Adipocyte (in vitro differentiated cells): ENCODE measurements at places on chromosomes 4 and X.

- peak; percentile 66 for DNase-seq
Measured at GRCh38 chrX:42755815-42756214, 22.1 kb downstream of the PPP1R2C start.

GRCh38 chr4:106096454-106096853 is 201.2 kb downstream of the NPNT start:
- DNase-seq = no peak

DNA sequence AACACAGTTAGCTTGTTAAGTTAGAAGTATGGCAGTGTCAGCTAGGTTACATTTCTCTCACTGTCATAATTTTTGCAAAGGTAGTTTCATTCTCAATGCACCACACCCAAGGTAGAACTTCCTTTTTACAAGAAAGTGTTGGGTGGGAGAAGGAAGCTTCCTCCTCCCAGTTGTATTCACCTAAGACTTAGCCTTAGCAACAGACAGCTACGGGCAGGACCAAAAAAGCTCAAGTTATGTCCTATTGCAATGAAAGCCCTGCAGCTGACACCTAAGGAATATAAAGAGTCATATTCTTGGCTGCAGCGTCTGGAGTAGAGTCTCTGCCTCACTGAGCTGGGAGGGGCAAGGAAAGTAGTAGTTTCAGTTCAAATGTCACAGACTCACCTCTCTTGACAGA is 25.1 kb upstream of the PRDM8 start:
- no peak for DNase-seq

GRCh38 chr4:8473920-8474590 is 33.5 kb downstream of the TRMT44 start:
- no peak for DNase-seq

GRCh38 chr4:132297346-132297745 is 851.7 kb upstream of the PCDH10 start:
- peak; percentile 49 for DNase-seq

- no peak for DNase-seq
Measured at GRCh38 chrX:11611965-11612364, 53.8 kb downstream of the ARHGAP6 start.

- DNase-seq = no peak
Measured at GRCh38 chrX:51395810-51396728, 63.4 kb downstream of the NUDT10 start.

DNA sequence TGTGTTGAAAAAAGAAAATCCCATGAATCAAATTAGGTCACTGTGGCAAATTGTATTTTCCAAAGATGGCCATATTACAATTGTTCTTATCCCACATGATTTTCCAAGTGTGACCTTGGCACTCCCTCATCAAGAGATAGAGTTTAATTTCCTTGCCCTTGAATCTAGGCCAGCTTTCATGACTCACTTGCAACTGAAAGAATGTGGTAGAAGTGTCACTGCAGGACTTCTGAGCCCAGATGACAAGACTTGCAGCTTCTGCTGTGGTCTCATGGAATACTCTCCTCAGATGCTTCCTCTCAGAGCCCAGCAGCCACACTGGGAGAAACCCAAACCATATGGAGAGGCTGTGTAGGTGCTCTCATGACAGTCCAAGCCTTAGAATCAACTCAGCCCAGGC is 139.0 kb downstream of the ADAMTS3 start:
- no peak for DNase-seq

DNA sequence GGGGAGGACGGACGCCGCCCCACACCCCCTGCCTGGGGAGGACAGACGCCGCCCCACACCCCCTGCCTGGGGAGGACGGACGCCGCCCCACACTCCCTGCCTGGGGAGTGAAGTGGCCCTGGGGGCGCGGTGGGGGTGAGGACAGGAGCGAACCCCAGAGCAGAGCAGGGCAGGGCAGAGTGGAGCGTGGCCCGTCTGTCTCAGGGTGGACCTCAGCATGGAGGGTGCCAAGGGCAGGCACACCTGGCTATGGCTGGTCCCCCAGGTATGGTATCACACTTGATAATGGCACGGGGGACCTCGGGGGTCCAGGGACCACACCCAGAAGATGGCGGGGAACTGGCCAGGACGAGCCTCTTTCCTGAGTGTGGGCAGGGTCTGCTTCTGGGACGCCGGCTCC is 9.6 kb downstream of the LRPAP1 start:
- DNase-seq = no peak

- no peak for DNase-seq
Measured at GRCh38 chrX:105109936-105110335, 110.6 kb downstream of the TEX13A start.

- peak; percentile 84 for DNase-seq
Measured at GRCh38 chr4:109998867-109999584, 86.3 kb downstream of the EGF start.

GRCh38 chrX:21153503-21153902 is 220.7 kb upstream of the CNKSR2 start:
- no peak for DNase-seq

GRCh38 chrX:374596-374995 is 12.1 kb downstream of the PPP2R3B start:
- peak; percentile 37 for DNase-seq

DNA sequence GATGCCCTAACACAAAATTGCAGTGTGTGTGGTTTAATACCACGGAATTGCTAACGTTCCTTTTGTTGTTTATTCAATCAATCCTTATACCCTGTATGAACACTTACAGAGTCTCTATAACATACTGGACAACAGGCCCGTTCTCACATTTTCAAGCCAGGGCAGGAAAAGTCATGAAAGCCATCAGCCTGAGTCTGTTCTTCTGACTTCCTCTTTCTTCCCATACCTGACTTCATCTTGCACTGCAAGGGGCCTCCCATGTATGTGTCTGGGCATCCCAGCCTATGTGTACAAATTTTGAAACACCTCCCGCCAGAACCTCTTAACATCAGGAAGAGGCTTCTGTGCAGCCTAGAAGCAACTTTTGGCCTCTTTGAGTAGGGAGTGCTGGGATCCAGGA is 4.9 kb upstream of the SHISA3 start:
- no peak for DNase-seq

DNA sequence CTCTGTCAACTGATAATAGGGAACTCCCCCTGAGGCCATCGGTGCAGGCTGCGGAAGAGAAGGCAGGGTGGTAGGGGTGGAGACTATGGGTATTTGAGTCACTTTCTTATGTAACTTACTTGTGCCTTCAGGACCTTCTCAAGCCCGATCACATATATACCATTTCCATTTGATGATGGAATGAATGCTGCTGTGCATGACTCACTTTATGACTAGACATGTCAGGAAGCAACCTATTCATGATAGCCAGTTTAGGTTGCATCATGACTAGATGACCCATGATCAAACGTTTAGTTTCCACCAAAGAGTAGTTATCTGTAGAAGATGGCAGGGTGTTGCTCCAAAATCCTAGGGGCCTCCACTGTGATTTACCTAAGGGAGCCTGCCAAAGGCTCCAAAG is 435.5 kb downstream of the DTHD1 start:
- DNase-seq = no peak

GRCh38 chr4:41362621-41363383 is 106.1 kb downstream of the UCHL1 start:
- DNase-seq = no peak

DNA sequence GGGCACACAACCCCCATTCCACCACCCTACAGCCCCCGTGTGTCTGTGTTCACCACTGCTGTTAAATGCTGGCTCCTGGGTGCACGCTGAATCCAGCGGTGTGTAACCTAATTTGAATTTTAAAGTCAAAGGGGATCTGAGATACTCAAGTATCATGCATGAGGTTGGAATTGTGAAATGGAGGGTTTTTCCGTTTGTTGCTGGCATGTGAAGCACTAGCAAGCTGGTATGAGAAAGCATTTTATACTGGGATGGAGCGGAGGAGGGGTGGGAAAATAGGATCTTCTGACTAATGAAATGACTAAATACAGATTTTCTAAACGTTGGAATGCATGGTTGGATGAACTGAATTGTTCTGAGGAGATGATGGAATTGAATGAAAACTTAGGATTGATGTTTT is 36.9 kb upstream of the FAT1 start:
- DNase-seq = peak; percentile 21

GRCh38 chr4:14025891-14026290 is 398.4 kb upstream of the BOD1L1 start:
- no peak for DNase-seq

GRCh38 chr4:124806403-124806802 is 93.9 kb upstream of the ANKRD50 start:
- DNase-seq = no peak

DNA sequence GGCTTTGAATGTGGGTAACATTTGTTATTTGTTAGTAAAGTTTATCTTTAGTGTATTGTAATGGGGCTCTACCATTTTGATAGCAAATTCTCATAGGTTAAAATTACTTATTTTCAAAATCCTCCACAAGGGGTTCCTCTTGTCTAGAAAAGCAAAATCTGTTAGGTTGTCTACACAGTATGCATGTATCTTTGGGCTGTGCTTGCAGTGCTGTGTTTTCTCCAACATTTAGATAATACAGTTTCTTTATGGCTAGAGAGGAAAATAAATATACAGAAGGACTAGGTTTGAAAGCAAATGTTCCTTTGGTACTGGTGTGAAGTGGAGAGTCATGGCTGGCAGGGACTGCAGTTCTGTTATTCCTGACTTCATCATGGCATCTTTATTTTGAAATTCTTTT is 40.3 kb downstream of the POLR2B start:
- peak; percentile 55 for DNase-seq

GRCh38 chr4:75306506-75306905 is 207.7 kb downstream of the RCHY1 start:
- DNase-seq = no peak

GRCh38 chr4:155966731-155967395 is 13.2 kb upstream of the CTSO start:
- peak; percentile 30 for DNase-seq

- no peak for DNase-seq
Measured at GRCh38 chr4:27022963-27023362, 162.3 kb downstream of the STIM2 start.

DNA sequence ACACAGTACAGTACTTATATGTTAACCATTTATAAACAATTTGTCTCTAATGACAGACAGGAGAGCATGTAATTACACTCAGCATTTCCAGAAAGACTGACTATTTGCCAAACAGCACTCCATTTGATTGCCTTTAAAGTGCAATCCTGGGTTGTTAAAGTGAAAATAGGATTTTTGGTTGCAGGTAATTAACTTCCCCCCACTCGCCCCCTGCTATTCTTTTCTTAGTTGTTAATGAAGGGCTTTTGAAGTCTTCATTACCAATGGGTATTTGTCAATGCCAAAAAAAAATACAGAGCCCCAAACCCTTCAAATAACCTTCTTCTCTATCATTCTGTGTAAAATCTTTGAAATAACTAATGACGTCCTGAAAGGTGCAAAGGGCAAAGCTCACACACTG is 825.6 kb downstream of the STPG2 start:
- no peak for DNase-seq

- DNase-seq = no peak
Measured at GRCh38 chr4:7313347-7313811, 121.0 kb downstream of the SORCS2 start.

DNA sequence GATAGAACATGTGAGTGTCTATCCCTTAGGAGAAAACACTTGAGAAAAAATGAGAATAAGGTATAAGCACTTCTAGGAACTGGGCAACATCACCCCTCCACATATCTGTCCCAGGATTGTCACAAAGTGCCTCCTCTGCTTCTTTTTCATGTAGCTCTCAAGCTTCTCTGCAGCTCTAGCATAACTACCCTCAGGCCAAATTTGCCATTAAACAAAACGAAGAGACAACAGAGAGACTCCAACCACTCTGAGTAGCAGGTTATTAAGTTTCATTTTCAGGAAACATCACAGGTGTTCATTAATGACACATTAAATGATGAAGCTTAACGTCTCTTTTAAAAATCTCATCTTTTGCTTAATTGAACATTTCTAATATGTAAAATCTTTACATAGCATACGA is 580.0 kb downstream of the GALNTL6 start:
- DNase-seq = no peak

DNA sequence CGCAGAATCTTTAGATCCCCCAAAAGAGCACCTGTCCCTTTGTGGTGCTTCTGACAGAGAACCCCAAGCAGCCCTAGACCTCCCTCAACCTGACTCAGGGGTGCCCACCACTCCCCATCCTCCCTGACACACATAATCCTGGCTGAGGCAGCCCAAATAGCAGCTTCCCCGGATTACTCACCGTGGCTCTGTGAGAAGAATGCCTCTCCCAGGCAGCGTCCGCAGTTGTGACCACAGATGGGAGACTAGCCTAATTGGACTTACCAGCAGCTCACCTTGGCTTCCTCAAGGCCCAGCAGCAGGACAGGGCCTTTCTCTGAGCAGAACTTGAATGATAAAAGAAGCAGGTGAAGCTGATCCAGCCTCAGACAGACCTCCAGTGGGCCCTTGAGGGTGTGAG is 10.3 kb upstream of the ODAPH start:
- peak; percentile 10 for DNase-seq

DNA sequence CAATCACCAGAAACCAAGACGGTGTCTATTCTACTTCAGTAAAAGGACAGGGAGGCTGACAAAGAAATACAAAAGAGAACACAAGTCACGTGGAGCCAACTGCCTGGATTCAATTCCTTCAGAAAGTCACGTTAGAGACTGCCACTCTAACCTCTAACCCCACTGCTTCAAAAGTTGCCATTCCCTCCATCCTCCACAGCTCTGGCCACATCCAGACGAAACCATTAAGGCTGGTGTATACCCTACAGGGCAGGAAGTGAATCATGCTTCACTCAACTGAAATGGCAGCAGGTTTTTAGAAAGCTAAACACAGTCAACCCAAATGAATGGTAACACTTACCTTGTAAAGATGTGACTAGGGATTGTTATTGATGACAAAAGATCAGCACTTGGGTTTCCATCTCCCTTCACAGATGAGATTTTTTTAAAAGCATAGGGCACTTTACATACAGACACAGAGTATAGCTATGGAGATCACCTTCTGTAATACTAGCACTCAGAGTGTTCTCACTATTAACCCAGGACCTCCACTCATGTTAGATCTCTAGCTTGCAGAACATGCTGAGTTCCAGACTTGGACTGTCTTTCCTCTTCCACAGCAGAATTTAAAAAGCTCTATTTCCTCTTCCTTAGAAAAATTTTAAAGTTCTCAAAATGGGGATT is 37.4 kb downstream of the MAML3 start:
- no peak for DNase-seq

GRCh38 chr4:3820016-3820805 is 54.0 kb downstream of the ADRA2C start:
- no peak for DNase-seq

DNA sequence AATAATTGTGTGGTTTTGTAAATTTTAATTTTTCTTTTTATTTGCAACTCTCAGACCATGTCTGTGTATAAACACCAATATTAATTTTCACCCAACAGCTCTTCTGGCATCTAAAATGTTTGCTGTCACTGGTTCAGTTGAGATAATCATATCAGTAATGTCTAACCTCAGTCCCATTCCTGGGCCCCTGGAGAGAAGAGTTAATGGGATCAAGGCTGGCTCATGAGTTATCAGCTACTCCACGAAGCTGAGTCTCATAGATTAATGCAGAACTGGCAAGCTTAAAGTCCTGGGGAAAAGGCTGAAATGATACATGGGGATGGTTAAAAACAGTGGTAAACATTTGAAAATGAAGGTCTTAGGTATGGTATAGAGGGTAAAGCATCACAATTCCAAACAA is 28.4 kb upstream of the TSPAN5 start:
- no peak for DNase-seq
